ENCODE measurements at places on chromosomes 13 and 19. TPM values are rescaled to one million over a fixed set of nuclear protein-coding genes. Genes with fewer than 3 reads are reported as not detected.

TUBB4A gene
- total RNA-seq: 6.8 TPM

NDUFB7 gene
- 413 TPM for total RNA-seq

MPND gene
- total RNA-seq: 6.9 TPM

GRCh38 chr19:10678813-10679212 lies 22.4 kb upstream of the QTRT1 start:
- DNase-seq: no peak

Data from renal cortical epithelial cell (primary cell).